ENCODE measurements at places on chromosomes 6 and 20.

- no peak for DNase-seq
These were observed 26.5 kb downstream of the SNPH start for GRCh38 chr20:1292620-1293019.

- DNase-seq = no peak
These were observed 26.1 kb upstream of the ZNF831 start for GRCh38 chr20:59137532-59137931.

DNA sequence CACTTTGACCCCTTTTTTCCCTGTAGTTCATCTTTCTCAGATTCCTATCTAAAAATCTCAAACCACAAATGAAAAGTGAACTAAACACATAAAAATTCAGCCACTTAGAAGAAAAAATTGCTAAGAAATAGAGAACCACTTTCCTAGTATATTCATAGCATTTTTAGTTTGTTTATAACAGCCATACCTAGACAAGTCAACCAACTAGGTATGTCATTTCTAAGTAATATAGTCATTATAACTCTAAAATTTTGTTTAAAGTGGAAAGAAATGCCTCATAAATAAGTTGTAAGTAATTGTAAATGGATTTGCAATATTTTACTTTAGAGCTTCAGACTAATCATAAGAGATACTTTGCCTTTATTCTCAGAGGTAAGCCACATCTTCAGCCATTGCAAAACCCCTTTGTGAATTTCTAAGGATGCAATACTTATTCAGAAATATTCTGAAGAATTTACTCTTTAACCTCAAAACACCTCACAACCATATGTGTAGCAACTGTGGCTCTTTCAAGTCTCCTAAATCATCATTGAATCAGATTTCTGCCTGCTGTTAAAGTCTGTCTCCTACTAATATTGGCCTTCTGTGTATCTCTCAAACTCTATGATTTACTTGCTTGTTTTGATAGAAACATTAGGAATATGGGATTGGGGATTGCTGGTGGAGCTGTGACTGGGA, 6.9 kb upstream of the SUMO4 start:
- no peak for DNase-seq

GRCh38 chr6:136335736-136336363, 46.2 kb upstream of the BCLAF1 start:
- no peak for DNase-seq

DNA sequence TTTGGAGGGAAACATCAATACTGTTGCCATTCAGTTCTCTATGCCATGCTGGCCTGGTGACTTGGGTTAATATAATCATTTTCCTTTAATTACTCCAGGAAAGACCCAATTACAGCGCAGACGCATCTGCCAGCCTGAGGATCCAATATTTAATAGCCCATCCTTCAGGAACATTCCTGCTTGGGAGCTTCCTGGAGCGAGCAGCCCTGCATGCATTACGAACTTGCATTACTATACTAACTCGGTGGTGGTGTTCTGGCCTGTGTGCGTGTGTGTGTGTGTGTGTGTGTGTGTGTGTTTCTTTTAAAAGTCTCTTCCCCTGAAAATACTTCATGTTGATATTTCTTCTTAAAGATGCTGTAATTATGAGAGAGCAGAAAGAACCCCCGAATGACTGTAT, 26.5 kb downstream of the PMEPA1 start:
- DNase-seq = no peak

DNA sequence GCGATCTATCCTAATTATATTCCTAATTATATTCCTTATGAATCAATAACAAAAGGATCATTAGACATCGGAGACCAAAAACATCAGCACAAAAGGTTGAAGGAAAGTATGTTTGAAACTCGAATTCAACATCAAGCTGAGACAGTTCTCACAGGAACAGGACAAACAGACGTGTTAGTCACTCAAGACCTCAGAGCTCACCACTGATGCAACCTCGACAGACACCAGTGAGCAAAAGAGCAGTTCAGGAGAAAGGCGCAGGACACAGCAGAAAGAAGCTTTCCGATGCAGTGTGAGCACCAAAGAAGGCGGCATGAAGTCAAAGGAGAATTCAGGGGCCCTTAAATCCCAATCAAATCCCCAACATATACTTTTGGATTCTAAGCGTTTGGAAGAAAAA, 6.3 kb upstream of the RAMACL start:
- no peak for DNase-seq

GRCh38 chr6:41008011-41008410, 31.0 kb downstream of the UNC5CL start:
- no peak for DNase-seq

DNA sequence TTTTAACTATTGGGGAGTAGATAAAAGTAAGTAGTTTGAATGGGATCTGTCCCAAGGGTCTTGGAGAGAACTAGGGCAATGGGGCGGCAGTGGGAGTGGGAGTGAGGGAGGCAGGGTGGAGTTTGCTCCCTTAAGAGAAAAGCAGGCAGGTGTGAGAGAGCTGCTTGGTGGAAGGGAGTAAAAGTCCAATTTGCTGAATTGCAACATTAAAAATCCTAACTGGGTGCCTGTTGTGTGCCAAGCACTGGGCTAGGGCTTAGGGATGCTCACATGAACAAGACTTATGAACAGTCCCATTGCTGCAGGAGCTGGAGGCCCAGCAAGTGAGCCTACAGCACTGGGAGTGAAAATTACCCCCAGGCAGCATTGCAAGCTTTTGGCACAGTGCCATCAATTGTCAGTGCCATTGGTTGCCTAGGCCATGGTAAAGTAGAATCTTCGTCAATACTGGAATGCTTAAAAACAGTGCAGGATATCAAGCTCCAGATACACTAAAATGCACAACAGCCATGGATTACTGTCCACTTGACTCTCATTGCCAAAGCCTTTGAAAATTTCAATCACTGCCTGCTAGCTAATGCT, 277.7 kb upstream of the JARID2 start:
- no peak for DNase-seq

- DNase-seq = no peak
These were observed 5.1 kb downstream of the DEF6 start for GRCh38 chr6:35302604-35303241.

- DNase-seq = no peak
These were observed 119.3 kb upstream of the NAA20 start for GRCh38 chr20:19897891-19898290.

DNA sequence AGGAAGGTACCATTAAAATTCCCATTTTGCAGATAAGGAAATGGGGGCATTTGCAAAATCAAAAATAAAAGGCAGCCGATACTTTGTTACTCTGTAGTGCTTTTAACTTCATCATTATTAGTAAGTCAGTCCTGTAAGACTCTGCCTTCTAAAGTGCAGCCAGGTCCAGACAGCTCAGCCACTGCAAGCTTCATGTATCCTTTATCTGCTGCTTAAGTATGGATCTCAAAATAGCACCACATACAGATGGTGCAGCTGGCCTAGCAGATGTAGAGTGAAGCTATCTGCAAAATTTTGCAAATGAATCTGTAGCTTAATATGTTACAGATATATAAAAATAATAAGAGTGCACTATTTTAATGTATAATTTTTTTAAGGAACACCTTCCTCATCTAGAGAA, 53.4 kb downstream of the NUS1 start:
- no peak for DNase-seq

DNA sequence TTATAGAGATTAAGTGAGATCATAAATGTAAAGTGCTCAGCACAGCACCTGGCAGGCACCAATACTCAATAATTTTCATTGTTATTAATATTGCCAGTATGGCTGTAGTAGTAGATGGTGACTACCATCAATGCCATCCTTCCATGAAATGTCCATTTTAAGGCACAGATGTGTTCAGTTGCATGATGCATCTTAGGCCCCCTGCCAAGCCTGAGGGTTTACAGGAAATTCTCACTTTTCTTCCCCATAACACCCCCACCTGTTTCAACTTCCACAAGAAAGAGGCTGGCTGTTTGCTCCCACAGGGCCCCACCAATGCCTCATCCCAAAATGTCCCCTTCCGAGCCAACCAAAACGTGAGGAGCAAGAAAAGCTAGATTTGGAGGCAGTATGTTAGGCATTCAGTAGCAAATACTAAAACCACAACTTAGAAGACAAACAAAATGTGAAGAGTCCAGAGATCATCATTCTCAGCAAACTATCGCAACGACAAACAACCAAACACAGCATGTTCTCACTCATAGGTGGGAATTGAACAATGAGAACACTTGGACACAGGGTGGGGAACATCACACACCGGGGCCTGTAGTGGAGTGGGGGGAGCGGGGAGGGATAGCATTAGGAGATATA, 110.6 kb upstream of the NHSL1 start:
- no peak for DNase-seq

- peak; percentile 62 for DNase-seq
These were observed 20.6 kb downstream of the PLEKHG1 start for GRCh38 chr6:150620244-150620643.

DNA sequence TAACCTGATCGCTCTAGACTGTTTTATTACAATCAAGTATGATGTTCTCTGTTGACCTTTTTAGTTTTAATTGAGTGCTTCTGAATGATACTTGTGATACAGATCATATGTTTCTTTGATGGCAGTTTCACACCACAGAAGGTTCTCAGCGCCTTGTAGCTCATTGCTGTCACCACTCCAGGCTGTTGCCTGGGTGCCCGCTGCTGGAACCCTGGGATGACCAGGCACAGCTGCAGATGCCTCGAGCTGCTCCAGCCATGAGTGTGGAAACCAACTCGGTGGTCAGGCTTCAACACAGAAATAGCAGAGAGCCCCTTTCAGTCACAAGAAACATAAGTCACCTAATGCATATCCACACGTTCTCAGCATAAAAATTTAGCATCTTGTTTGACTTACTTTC, 112.7 kb downstream of the RPP40 start:
- no peak for DNase-seq

GRCh38 chr20:13331536-13331935, 110.5 kb downstream of the ISM1 start:
- DNase-seq = no peak

- DNase-seq = no peak
These were observed 51.1 kb upstream of the NHSL1 start for GRCh38 chr6:138550346-138550767.

DNA sequence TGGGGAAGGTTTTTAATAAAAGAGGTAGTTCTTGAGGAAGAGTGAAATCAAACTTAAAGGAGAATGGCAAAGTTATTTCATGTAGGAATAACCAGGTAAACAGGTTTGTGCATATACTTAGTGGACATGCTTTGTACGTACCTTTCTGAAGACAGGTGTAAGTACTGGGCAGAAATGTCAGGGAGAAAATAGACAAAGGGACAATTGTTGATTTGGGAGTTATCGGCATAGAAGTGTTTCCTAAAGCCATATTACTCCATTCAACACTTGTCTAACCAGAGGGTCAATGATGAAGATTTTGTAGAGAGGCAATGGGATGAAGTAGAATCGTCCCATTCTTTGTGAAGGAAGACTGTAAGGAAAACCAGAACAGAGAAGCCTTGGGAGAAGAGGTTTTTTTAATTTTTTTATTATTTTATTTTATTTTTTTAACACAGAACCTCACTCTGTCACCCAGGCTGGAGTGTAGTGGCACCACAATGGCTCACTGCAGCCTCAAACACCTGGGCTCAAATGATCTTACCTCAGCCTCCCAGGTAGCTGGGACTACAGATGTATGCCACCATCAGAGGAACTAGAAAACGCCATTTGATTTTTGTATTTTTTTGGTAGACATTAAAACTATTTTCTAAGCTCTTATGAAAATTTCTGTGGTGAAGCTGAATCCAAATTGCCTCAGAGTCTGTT, 18.0 kb downstream of the SMAP1 start:
- no peak for DNase-seq

- DNase-seq = no peak
These were observed 309.8 kb downstream of the CDC5L start for GRCh38 chr6:44697327-44697726.

DNA sequence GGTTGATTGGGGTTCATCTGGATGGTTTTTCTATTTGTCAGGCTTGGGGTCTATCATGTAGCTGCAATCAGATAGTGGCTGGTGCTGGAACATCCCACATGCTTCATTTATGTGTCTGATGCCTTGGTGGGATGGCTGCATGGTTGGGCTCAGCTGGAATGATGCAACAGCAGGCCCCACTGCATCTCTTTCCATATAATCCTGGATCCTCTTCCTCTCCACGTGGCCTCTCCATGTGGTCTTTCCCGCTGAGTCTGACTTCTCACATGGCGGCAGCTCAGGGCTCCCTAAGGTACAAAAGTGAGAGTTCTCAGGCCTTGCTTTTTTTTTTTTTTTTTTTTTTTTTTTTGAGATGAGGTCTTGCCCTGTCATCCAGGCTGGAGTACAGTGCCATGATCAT, 65.0 kb upstream of the SUPT3H start:
- no peak for DNase-seq

GRCh38 chr20:59735486-59735885, 131.1 kb downstream of the PHACTR3 start:
- peak; percentile 62 for DNase-seq

GRCh38 chr20:43710370-43711044, 16.3 kb downstream of the GTSF1L start:
- no peak for DNase-seq

GRCh38 chr6:68544450-68544849, 90.6 kb upstream of the ADGRB3 start:
- no peak for DNase-seq

DNA sequence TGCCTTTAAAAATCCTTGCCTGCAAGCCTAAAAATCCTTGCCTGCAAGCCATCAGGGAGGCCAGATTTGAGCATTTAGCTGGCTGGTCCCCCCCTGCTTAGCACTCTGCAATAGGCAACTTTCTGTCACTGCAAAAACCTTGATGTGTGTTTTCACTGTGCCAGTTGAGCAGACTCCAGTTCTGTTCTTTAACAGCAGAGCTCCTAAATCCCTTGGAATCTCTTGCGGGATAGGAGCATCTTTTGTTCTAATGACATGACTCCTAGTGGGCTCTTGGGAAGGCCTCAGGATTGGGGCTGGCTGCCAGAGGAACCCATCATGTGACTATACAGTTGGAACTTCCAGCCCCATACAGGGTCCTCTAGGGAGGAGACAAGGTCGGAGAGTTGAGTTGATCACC, 50.4 kb downstream of the FAM184A start:
- no peak for DNase-seq

GRCh38 chr6:159440349-159440748, 252.7 kb downstream of the SOD2 start:
- DNase-seq = no peak

GRCh38 chr20:33651562-33652048, 10.5 kb upstream of the C20orf144 start:
- no peak for DNase-seq

DNA sequence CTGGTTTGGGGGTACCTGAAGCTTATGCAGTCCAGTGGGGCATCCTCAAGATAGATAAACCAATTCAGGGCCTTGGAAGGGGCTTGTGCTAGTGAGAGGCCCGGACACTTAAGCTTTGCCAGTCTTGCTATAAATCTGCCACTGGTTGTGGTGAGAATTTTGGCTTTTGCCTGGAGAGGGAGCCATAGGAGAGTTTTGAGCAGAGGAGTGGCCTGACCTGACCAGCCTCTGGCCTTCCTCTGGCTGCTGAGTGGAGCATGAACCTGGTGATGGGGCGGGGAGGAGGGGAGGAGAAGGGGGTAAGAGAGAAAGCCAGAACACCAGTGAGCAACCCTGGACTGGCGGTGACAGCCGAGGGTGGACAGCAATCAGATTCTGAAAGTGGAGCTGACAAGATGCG, 7.1 kb downstream of the TMEM74B start:
- DNase-seq = no peak

- no peak for DNase-seq
These were observed 59.3 kb downstream of the SHPRH start for GRCh38 chr6:145904868-145905267.

- no peak for DNase-seq
These were observed 8.4 kb upstream of the RIN2 start for GRCh38 chr20:19749618-19750071.

GRCh38 chr6:7933794-7934193, 23.2 kb upstream of the TXNDC5 start:
- no peak for DNase-seq

- no peak for DNase-seq
These were observed 3.5 kb downstream of the CITED2 start for GRCh38 chr6:139370999-139371345.

GRCh38 chr6:169847901-169848311, 96.5 kb downstream of the ERMARD start:
- peak; percentile 54 for DNase-seq

Measured in posterior cingulate gyrus (tissue), 11 donors.